ENCODE measurements at places on chromosomes 7 and 10.

GRCh38 chr10:52479567-52479966 is 165.5 kb downstream of the DKK1 start:
- DNase-seq = no peak

DNA sequence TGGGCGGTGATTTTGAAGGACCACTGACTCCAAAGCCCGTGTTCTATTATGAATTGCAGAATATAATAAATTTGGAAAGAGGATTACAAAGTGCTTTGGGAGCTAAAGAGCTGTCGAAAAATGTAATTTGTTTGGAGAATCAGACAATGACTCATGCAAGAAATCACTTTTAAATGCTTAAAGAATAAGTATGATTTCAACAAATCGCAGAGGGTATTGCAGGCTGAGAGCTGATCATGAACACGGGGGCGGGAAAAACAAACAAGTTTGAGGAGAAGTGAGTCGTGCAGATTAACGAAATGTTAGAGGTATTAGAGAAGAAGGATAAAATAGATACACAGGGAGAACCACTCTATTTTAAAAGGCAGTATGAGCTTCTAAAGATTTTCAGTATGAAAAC is 4.9 kb upstream of the HACD1 start:
- no peak for DNase-seq

DNA sequence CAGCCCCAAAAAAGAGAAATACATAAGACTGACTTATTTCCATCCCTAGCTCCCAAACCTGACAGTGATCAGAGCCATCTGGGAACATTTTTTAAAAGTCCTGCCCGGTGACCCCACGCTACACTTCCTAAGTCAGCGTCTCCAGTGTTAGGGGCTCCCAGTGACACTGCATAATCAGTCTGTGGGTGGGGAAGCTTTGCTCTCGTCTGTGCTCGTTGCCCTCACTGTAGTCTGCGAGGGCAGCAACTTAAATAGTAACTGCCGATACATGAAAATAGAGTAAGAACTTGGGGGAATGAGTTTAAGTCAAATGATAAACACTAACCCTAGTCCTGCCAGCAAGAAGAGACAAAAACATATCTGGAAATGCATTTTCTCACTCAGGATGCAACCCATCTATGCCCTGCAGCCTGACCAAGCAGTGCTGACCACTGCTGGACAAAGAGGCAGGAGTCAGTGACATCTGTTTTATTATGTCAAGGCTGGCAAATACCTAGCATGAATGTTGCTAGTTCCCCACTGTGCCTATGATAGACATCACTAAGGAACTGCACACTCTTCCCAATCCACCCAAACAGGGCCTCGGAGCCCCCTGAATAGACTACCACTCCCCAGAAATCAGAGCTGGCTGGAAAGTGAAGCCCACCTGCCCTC is 18.7 kb downstream of the ERCC6 start:
- DNase-seq = no peak

- DNase-seq = no peak
These were observed 159.6 kb downstream of the TAX1BP1 start for GRCh38 chr7:27899601-27900000.

- peak; percentile 82 for DNase-seq
These were observed 11.8 kb downstream of the SFXN3 start for GRCh38 chr10:101042667-101043362.

- no peak for DNase-seq
These were observed 138.7 kb upstream of the CELF2 start for GRCh38 chr10:10878963-10879362.

DNA sequence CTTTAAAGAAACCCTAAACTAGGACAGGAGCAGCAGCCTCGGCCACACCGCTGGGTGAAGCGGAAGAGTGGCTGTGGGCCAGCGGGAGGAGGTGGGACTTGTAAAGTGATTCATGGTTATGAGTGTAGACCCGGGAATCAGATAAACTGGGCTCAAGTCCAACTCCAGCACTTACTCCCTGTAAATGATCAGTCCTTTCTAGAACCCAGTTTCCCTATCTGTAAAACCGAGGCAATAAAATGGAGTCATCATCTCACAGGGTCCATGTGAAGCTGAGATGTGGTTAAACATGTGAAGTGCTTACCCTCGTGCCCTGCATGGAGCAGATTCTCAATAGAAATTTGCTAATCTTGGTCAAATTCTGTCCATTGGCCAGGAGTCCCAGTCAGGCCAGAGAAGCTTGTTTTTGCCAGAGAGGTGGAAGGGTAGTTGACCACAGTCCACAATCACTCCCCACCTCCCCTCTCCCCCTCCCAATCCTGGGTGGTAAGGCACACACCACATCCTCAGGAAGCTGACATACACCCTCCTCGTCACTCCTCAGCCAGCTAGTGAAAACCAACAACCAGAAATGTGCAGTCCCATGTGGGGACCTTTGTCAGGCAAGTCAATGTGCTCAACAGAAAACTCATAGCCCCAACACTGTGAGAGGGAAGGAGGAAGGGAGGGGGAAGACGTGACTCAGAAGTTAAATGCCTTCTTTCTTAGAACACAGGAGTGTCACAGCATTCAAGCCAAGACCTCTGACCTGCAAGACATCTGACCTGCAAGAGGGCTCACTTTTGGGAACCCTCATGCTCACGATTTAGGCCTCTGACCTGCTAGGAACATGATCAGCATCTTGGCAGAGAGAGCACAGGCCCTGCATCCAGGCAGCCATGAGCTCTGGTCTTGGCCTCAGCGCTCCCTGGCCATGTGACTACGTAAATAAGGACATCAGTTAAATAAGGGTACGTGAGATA is 145.1 kb downstream of the PLXNA4 start:
- DNase-seq = no peak

DNA sequence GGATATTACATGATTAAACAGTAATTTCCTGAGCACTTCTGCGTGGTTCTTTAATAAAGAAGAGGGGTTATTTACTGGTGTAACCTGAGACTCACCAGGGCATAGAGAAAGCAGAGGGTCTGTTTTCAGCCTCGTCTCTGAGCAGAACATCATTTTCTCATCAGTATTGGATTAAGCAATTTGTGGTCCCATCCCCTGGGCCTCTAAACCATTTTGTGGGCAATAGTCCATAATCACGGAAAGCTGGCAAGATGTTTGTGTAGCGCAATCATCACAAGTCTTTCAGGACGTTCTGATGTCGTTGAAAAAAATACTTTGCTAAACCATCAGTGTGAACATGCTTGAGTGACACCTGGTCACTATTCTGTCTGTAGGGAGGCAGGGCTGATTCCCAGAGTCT is 37.1 kb upstream of the SEC61G start:
- no peak for DNase-seq

DNA sequence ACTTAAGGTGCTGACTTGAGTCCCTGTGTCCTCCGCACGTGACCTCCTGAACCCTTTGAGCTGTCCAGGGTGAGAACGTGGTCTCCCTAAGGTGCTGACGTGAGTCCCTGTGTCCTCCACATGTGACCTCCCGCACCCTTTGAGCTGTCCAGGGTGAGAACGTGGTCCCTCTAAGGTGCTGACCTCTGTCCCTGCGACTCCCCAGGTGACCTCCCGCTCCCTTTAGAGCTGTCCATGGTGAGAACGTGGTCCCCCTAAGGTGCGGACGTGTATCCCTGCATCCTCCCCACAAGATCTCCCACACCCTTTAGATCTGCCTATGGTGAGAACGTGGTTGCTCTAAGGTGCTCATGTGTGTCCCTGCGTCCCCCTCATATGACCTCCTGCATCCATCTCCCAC is 174.3 kb downstream of the ADARB2 start:
- DNase-seq = no peak

GRCh38 chr7:107170051-107170915 is 1.5 kb downstream of the HBP1 start:
- DNase-seq = no peak

DNA sequence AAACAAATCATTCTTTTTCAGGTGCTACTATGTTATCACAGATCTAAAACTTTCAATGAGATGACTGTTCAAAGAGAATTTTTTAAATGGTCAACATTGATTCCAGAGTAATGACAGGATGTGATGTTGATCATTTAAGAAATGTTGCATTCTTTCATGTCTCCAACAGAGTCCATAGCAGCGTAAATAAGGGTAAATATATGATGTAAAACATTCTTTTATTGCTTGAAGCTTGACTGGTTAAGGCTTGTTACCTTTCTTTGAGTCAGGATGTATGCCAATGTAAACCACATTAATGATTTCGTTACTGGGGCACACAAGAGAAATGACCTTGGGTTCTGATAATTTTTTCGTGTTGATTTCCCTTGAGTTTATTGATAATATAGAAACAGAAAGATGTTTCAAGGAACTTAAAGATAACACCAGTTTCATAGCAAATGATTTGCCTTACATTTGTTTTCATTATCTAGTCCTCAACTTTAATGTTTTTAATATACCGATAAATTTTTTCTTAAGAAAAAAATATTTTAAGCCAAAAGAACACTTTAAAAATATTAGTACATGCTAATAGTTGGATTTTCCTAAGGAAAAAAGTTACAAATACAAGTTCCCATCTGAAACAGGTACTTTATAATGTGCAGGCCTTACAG is 3.5 kb downstream of the STK17A start:
- DNase-seq = no peak

GRCh38 chr10:64505501-64505900 is 984.3 kb downstream of the REEP3 start:
- no peak for DNase-seq

- no peak for DNase-seq
These were observed 2.1 kb upstream of the ZMIZ1 start for GRCh38 chr10:79066411-79067240.

DNA sequence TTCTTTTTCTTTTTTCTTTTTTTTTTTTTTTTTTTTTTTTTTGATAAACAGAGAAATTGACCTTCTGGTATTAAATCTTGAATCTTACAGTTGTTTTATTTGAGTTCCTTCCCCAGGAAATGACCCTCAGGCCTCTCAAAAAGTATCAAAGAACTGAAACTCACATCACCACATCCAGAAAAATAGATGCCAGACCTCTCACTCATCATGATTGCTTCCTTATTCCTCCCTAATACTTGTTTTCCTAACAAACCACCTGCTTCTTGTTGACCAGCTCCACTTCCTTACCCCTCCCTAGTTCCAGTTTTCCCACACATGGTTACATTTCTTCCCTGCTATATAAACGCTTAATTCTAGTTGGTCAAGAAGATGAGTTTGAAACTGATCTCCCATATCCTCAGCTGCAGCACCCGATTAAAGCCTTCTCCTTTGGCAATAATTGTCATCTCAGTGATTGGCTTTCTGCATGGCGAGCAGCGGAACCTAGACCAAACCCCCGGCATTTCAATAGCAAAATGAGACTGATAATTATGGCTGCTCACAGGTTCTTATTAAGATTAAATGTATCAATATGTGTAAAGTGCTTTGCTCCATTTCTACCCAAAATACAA is 681.1 kb upstream of the AUTS2 start:
- DNase-seq = no peak

DNA sequence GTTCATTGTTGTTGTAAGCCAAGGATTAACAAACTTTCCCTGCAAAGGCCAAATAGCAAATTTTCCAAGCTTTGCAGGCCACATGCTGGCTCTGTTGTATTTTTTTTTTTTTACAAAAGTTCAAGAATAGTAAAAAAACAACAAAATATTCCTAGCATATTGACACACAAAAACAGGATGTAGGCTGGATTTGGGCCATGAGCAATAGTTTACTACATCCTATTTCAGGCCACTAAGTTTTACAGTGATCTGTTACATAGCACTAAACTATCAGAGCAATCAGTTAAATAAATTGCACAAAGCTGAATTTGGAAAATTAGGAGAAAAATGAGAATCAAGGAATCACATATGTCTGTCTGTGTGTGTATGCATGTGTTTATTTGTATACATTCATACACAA is 491.8 kb upstream of the GHITM start:
- DNase-seq = no peak

DNA sequence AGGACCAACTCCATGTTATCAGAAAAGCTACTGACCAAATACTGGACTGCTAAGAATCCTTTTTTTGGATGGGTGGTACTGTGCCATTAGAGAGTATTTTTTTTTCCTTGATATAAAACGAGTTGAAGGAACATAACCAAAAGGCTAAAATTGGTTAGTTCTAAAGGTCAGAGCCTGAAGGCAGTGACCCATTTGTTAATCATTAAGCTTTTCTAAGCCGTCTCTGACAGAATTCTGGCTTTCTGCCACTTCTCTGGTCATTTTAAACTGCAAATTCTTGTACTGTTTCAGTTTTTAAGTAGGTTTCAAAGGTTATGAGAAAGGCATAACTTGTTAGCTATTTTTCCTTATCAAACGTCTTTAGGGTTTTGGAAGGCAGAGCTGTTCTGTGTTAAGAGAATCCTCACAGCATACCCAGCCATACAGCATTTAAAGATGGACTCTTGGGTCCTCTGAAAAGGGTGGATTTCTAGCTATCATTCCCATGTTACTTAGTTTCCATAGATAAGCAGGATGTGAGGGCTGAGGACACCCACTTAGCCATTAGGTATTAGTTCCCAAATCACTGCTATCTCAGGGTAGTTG is 196.8 kb downstream of the RNLS start:
- DNase-seq = no peak

GRCh38 chr7:105097619-105098018 is 83.6 kb downstream of the KMT2E start:
- no peak for DNase-seq

- DNase-seq = no peak
These were observed 52.7 kb upstream of the VIPR2 start for GRCh38 chr7:159197066-159197975.

DNA sequence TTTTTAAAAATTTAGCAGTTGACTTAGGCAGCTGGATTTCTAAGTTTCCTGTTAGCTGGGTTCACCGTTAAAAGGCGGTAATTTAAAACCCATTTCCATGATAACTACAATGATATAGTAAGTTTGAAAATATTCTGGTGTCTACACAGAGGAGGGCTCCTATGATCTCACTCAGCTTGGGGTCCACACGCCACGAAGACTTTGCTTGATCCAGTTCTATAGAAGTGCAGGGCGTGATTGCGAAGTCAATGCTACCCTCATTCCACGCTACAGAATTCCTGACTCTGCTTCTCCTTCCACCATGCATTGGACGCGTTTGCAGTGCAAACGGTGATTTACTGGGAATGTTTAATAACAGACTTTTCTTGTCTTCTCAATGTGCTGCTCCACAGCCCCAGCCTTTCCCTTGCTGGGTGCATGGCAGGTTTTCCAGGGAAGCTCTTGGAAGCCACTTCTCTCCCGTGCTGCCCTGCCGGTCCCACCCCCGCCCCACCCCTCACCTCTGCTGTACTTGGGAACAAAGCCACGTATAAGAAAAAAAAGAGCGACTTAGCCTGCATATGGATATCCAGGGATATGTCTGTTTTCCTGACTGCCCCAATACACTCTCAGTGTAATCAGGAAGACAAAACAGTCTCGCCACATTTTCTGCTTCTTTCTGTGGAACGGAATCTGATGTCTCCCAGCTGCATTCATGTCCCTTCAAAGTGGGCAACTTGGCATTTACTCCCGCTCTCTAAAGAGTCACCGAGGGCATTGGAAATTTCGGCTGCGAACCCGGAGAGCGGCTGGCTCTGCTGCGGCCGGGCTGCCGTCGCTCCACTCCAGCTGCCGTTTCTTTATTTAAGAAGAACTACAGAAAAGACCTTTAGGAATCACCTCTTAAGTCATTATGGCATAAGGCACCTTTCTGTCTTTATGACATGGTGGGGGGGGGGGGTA is 434.4 kb upstream of the MGMT start:
- no peak for DNase-seq

Data from stimulated activated CD8-positive, alpha-beta memory T cell treated with anti-CD3 and anti-CD28 coated beads, Interleukin-7, amount 100 ng/mL, for 24 hours (primary cell).